ENCODE measurements at places on chromosomes 13 and 19.

DNA sequence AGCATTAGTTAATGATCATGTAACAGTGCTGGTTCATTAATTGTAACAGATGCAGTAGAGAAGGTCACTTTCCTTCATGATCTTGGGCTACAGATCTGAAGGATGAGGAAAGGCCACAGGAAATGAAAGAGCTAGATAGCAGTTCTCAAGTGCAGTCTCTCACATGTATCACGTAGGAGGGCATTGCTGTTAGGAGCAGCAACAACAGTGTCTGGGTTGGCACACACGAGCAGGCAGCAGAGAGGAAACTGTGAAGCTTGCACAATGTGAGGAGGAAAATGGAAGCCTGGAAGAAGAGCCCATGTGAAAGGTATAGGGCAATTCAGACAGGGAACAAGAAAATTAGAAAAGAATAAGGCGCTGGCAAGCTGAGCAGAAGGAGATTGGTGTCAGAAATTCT is 1741.5 kb downstream of the PCDH9 start:
- DNase-seq: no peak

- no peak for DNase-seq
These were observed 63.9 kb downstream of the LHFPL6 start for GRCh38 chr13:39538816-39539790.

DNA sequence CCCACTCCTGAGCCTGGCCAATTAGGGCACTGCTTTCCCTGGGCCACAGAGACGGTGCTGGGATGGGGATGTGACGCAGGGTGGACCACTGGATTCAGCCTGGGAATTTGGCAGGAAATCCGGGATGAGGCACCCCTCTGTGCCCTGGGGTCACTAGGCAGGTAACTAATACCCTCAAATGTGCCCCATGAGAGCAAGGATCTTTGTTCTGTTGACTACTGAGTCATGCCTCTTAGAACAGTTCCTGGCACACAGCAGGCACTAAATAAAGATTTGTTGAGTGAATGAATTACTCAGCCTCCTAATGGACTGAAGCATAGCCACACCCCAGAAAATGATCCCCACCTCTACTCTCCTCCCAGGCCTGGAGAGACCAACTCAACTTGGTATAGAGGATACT is 15.9 kb downstream of the OPA3 start:
- DNase-seq: no peak

- DNase-seq: no peak
These were observed 527 bp downstream of the KLK6 start for GRCh38 chr19:50968716-50969412.

GRCh38 chr19:53927739-53928138 is 18.7 kb downstream of the CACNG7 start:
- no peak for DNase-seq

DNA sequence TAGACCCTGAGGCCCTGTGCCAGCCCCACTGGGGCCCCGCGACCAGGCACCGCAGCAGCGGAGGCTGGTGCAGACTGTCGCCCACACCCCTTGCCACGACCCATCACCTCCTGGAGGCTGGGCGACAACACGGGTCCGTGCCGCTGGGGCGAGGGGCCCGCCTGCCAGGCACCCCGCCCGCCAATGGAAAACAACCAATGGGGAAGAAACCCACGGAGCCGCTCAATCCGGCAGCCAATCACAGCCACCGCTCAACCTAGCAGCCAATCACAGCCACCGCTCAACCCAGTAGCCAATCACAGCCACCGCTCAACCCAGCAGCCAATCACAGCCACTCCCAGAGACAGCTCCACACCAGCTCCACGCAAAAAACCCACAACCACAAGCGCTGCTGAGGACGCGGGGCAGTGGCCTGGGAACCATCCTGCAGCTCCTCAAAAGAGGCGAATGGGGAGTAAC is 29.7 kb downstream of the GPX4 start:
- DNase-seq: no peak

GRCh38 chr13:51684076-51684475 is 99.8 kb downstream of the WDFY2 start:
- no peak for DNase-seq

DNA sequence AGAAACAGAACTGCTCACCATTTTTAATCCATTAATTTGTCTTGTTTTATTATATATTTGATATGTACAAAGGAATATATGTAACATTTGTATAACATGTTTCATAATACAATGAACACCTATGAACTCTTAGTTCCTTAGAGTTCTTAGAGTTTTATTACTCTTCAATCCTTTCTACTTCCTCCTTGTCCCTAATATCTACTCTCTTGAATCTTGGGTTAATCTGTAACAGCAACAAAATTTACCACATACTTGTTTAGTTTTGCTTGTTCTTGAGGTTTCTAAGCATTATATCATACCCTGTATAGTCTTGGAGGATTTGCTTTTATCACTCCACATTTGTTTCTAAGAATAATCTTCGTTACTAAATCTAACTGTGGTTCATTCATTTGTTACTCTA is 151.4 kb downstream of the PDS5B start:
- no peak for DNase-seq

GRCh38 chr13:38872693-38873092 is 117.9 kb downstream of the STOML3 start:
- DNase-seq: peak; percentile 8

DNA sequence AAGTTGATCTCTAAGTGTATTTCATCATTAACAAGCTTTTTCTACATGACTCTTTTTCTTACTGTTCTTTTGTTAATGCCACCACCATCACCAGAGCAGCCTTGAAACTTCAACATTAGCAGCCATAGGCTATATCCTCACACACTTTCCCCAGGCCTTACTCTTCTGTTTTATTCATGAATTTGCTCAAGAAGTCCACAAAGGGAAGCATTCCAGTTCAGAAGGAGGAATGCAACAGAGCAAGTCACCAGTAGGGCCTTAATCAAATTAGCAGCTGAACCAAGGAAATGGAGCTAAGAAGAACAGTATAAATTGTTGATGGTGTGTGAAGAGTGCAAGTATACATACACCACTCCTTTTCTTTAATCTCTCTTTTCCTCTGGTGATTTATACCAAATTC is 223.1 kb downstream of the NBEA start:
- no peak for DNase-seq

DNA sequence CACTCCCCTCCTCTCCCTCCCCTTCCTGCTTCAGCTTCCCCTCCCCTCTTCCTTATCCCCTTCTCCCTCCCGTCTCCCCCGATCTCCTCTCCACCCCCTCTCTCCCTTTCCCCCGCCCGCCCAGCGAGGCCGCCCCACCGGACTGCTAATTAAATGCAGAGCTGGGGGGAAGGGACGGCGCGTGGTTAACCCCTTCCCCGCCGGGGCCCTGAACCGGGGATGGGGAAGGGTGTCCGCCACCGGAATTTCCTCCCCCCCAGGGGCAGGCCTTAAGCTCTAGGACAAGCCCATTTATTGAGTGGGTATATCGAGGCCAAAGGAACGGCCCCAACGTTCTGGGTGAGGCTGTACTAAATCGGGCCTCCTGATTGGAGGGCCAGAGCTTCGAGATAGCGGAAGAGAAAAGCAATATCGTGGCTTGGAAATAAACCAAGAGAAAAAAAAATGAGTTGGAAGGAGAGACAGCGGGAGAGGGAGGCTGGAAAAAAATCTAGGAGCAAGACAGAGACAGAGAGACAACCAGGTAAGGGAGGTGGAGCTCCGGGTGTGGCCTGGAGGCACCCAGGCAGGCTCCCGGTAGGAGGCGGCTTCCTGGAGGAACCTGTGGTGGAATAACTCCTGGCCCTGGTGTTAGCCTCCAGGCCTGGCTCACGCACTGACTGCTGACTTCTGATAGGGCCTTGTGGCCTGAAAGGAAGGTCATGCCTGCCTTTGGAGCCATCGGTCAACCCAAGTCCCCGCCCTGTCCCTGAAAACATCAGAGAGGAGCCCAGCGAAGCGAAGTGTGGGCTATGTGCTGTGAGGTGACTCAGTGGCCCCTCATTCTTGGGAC is 11.6 kb upstream of the JUND start:
- peak; percentile 75 for DNase-seq

- DNase-seq: no peak
These were observed 13.3 kb downstream of the CD37 start for GRCh38 chr19:49348305-49349189.

- DNase-seq: no peak
These were observed 9.4 kb downstream of the NLRP7 start for GRCh38 chr19:54937926-54938325.

DNA sequence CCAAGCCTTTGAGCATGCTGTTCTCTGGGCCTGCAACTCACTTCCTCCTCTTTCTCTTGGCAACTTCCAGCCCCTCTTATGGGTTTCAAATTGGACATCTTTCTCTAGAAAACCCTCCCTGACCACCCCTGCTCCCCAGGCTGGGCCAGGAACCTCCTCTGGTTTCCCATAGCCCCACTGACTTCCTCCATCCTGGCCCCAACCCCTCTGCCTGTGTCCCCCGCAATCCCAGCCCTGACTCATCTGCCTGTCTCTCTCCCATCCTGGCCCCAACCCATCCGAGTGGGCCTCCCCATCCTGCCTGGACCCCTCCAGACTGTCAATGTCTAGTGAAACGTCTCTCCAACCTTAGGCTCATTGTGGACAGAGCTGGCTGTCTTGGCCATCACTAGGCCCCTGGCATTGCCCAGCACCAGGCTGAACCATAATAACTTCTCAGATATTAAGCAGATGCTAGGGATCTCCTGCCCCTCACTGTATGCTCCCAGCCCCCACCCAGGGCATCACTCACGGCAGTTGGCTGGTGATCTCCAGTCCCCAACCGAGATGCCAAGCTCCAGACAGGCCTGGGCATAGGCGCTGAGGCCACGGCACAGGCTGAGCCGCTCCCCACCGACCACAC is 16.8 kb downstream of the FCGBP start:
- DNase-seq: no peak

DNA sequence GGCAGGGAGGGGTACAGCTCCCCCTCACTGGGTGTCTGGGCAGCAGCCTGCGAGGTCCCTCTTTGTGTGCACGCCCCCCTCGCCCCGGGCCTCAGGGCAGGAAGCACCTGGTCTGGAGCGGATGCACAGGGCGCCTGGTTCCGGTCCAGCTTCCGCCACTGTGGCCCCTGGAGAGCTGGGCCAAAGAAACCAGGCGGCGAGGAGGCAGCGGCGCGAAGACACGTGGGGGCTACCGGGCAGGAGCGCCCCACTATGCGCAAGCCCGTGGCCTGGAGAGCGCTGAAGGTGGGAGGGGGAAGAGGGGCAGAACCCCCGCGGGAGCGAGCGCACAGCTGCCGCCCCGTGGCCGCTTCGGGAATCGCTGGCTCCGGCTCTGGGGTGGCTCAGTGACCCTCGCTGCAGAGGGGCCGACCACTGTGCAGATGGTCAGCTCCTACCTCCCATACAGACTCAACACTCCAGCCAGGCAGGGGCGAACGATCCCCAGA is 1.7 kb upstream of the LYL1 start:
- DNase-seq: peak; percentile 67

GRCh38 chr13:113876346-113877148 is 12.7 kb upstream of the GAS6 start:
- DNase-seq: no peak

- no peak for DNase-seq
These were observed 18.3 kb downstream of the ZIC5 start for GRCh38 chr13:99953138-99953755.

GRCh38 chr19:50739132-50739913 is 16.2 kb downstream of the CLEC11A start:
- DNase-seq: no peak

DNA sequence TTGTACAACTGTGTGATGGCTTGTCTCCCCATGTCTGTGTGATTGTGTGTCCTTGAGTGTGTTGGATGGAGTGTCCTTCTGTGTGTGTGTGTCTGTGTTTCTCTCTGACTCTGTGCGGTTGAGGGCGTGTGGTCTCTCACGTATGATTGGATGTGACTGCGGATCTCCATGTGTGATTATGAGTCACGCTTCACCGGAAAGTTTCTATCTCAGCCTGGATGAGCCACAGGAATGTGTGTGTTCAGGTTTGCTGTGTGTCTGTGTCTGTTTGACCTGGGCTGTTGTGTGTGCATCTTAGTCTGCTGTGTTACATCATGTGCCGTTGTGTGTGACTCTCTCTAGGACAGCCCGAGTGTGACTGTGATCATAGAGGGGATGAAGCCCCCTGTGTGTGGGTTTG is 15.5 kb upstream of the ZNF835 start:
- DNase-seq: no peak

GRCh38 chr19:19341026-19341425 is 20.4 kb downstream of the MAU2 start:
- no peak for DNase-seq

DNA sequence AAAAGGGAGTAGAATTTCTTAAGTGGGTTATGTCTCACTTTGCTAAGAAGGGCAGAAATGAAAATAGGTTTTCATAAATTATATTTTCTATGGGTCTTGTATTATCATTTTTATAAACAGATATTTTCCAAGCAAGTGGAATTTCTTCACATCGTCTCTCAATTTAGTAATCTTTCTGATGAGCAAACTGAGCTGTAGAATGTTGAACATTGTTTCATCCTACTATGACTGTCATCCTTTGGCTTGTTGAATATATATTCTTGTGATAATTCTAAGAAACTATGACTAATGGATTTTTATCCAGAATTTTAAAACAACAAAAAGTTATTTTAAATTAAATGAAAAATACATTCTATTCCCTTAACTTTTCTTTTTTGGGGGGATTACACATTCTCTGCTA is 313.8 kb downstream of the ENOX1 start:
- DNase-seq: no peak

GRCh38 chr13:19607523-19608078 is 25.9 kb upstream of the MPHOSPH8 start:
- no peak for DNase-seq

DNA sequence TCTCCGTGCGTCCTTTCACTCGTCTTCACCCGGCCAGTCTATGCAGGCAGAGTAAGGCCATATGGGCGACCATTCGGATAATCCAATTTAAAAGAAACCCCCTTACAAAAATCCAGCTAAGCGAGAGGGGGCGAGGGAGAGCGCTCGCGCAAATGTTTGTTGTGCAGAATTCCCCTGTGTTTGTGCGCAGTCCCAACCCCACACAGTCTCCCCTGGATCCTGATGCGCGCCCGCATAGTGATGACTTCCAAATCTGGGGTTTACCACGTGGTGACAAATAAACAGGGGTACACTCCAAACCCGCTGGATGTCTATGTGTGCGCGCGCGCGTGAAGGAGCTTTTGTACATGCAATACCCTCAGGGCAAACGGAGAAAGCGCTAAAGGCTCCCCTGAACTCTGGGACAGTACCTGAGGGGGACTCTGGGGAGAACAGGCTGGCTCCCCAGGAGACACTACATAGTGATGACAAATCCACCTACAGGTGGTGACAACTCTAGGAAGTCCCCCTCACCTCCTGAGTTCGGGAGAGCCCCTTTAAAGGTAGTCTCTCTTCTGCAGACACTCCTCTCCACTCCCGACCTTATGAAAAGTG is 8.5 kb downstream of the SOX21 start:
- DNase-seq: no peak

DNA sequence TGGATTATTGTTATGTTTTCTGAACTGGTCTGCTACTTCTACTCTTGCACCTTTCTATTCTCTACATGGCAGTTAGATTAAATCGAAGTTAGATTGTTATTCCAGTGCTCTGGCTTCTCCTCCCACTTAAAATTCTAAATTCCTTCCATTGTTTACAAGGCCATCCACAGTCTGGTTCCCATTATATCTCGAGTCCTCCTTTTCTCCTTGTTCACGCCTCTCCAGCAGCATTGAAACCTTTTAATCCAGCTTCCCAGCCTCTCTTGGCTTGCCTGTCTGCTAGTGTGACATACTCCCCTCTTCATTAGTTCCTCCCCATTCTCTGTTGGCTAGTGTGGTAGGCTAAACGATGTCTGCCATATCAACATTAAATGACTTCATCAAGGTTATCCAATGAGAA is 54.5 kb downstream of the DNAJC15 start:
- no peak for DNase-seq
